Cardiac muscle cell (in vitro differentiated cells and primary cell): ENCODE measurements at places on chromosomes 1 and 21.

- H3K4me1 ChIP-seq, result no peaks in the 10 kb centered on the region
- H3K36me3 ChIP-seq, result no peaks in the 10 kb centered on the region
- DNase-seq, result no peak
- no peak overlapping the region for H3K4me3 ChIP-seq
- H3K27me3 ChIP-seq, result no peaks in the 10 kb centered on the region
These were observed 1757.9 kb downstream of the BRINP3 start for GRCh38 chr1:188719735-188720134.

DNA sequence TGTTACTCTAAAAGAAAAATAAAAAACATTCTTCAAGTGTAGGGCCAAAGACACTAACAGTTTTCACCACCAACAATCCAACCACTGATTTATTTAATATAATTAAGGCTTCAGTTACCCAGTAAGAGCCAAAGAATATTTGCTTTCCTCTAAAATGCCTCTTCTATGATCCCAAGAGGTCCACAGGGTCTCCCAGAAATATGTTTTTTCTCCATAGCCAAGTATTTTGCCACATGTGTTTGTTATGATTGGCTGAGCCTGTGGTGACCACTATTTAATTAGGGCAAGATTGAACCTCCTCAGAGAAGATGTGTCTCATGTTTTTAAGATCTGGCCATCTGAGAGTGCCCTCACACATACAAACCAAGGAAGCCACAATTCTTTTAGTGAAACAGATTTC lies 135.9 kb downstream of the TPR start:
- no peak overlapping the region for H3K4me3 ChIP-seq
- H3K27me3 ChIP-seq, result no peaks in the 10 kb centered on the region
- H3K4me1 ChIP-seq, result no peaks in the 10 kb centered on the region
- H3K27ac ChIP-seq, result no peak overlapping the region
- no peaks in the 10 kb centered on the region for H3K36me3 ChIP-seq

GRCh38 chr1:93180723-93181613 lies at the start of gene CCDC18:
Gene CCDC18 (plus strand): TSS chr1:93180724. CDS start chr1:93183362, 2,638 bp downstream.
- peak within 1 kb of the TSS; percentile 89 for H3K27ac ChIP-seq
- DNase-seq, result no peak
- peaks cover 14% of the 10 kb centered on the region for H3K4me1 ChIP-seq
- no peaks in the 10 kb centered on the region for H3K36me3 ChIP-seq
- peak within 1 kb of the TSS; percentile 64 for H3K4me3 ChIP-seq

DNA sequence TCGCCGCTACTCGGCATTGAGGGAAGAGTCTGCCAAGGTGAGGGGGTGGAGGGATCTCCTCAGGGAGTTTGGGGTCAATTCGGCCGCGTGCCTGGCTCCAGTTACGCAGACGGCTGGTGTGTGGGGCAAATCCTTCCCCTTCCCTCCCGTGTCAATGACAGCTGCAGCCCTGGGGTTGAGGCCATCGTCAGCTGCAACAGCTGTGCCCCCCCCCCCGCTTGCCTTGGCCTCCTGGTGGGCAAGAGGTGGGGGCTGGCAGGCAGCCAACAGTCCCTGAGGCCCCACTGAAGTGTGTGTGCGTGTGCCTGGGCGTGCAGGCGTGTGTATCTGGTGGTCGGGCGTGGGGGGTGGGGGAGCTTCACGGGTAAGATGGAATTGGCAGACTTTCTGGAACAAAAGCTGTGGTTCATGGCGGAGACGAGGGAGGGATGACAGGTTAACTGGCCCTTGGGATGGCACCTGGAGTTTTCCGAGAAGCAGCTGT lies 25.6 kb downstream of the PPFIA4 start:
- no peaks in the 10 kb centered on the region for H3K27me3 ChIP-seq
- peaks cover 61% of the 10 kb centered on the region for H3K36me3 ChIP-seq
- no peak for DNase-seq
- peak overlapping the region; percentile 22 for H3K27ac ChIP-seq
- peaks cover 7% of the 10 kb centered on the region for H3K4me1 ChIP-seq

- no peaks in the 10 kb centered on the region for H3K4me1 ChIP-seq
- no peaks in the 10 kb centered on the region for H3K36me3 ChIP-seq
- no peak overlapping the region for H3K27ac ChIP-seq
- H3K27me3 ChIP-seq, result peaks cover 65% of the 10 kb centered on the region
- peak; percentile 10 for DNase-seq
These were observed 660 bp downstream of the PGBD5 start for GRCh38 chr1:230425252-230426091.

DNA sequence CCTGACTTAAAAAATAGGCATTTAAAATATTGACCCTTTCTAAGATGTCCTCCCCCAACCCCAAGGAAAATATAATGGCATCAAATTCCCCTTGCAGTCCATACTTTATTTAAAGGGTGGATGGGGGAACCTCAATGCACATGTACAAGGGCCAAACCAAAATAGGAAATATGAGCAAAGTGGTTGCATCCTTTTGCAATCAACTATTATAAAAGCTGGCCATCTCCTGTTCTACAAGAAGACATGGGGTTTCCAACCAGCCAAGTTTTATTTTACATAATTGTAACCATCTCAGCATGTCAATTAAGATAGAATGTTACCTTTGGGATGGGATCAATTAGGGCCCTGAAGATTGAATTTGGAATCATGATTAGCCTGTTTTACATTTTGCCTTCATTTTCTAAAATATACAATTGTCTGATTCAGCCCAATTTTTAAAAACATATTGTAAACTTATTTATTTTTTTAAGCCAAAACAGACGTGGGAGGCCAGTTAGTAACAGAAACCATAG lies 146.7 kb upstream of the NFIA start:
- no peaks in the 10 kb centered on the region for H3K36me3 ChIP-seq
- no peaks in the 10 kb centered on the region for H3K4me1 ChIP-seq
- DNase-seq, result no peak
- no peak overlapping the region for H3K27ac ChIP-seq
- no peak overlapping the region for H3K4me3 ChIP-seq

- peak; percentile 24 for DNase-seq
- no peaks in the 10 kb centered on the region for H3K36me3 ChIP-seq
- H3K4me1 ChIP-seq, result peaks cover 21% of the 10 kb centered on the region
- no peaks in the 10 kb centered on the region for H3K27me3 ChIP-seq
- H3K27ac ChIP-seq, result no peak overlapping the region
These were observed 53.6 kb downstream of the PEX14 start for GRCh38 chr1:10528066-10529014.

GRCh38 chr1:39758556-39759435 lies 12.4 kb downstream of the OXCT2 start:
- no peaks in the 10 kb centered on the region for H3K27me3 ChIP-seq
- H3K27ac ChIP-seq, result no peak overlapping the region
- DNase-seq, result no peak

DNA sequence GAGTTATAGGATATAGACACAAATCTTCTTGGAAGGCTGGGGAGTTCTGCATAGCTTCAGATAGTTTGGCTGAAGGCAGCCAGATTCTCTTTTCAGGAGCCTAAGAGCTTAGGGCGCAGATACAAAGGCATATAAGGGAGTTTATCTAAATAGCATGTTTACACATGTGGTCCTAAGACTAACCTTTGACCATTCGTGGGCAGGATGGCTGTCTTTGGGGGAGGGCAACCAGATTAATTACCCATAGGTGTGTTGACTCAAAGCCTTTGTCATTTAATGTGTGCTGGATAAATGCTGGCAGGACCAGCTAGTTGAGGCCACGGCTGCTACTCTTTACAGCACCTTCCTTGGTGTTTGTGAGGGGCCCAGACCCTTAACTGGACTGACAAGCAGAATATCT lies 71.8 kb downstream of the IER5 start:
- no peaks in the 10 kb centered on the region for H3K27me3 ChIP-seq
- H3K4me1 ChIP-seq, result no peaks in the 10 kb centered on the region
- no peak overlapping the region for H3K4me3 ChIP-seq
- H3K36me3 ChIP-seq, result no peaks in the 10 kb centered on the region
- DNase-seq, result no peak
- no peak overlapping the region for H3K27ac ChIP-seq

DNA sequence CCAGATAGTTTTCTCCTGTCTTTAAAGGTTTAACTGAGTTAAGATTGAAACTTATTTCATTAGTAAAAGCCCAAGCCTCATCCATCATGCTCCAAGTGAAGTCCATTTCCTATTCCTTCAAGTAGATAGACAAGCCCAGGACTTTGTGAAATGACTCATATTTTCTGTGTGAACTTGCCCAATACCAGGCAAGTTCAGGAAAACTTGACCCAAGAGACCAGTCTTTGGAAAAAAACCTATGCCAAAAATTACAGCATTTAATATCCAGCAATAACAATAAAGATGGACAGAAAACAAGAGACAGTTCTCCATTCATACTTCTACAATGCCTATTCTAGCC lies 405 bp upstream of the RAB29 start:
- H3K27ac ChIP-seq, result no peak overlapping the region
- no peaks in the 10 kb centered on the region for H3K36me3 ChIP-seq
- peak; percentile 87 for DNase-seq
- no peaks in the 10 kb centered on the region for H3K4me1 ChIP-seq
- no peak overlapping the region for H3K4me3 ChIP-seq
- peaks cover 31% of the 10 kb centered on the region for H3K27me3 ChIP-seq

DNA sequence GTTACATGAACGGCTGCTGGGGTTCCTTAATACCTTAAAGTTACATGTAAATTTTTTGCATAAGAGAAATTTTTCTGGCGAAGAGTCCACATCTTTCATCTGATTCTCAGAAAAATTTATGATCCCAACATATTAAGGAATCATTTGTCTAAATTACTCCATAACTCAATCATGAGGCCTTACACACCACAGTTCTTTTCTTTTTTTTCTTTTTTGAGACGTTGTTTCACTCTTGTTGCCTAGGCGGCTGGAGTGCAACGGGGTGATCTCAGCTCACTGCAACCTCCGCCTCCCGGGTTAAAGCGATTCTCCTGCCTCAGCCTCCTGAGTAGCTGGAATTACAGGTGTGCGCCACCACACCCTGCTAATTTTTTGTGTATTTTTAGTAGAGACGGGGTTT lies 2.1 kb upstream of the S100A11 start:
- no peaks in the 10 kb centered on the region for H3K36me3 ChIP-seq
- peaks cover 17% of the 10 kb centered on the region for H3K27me3 ChIP-seq
- peaks cover 10% of the 10 kb centered on the region for H3K4me1 ChIP-seq
- DNase-seq, result no peak
- H3K27ac ChIP-seq, result no peak overlapping the region
- H3K4me3 ChIP-seq, result no peak overlapping the region

DNA sequence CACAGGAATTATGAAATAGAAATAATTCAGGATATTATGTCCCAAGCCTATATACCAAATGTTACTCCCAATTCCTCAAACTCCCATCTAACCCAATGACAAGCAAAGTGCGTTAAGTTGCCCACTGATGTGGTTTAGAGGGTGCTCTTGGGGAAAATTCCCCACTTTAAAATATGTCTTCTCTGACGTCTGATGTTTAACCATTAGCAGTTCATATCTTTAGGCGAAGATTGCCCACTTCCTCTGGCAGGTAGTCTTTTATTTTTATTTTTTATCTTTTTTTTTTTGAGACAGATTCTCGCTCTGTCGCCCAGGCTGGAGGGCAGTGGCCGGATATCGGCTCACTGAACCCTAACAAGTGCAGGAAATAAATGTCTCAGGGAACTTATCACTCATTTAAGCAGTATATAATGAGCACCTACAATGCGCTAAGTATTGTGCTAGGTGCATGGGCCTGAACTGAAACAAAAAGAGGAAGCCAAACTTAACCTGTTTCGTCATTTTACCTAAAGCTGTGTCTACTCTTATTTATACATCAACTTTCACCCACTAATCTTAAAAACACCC lies 1.3 kb upstream of the LYST start:
- no peaks in the 10 kb centered on the region for H3K4me1 ChIP-seq
- no peak overlapping the region for H3K4me3 ChIP-seq
- peaks cover 12% of the 10 kb centered on the region for H3K27me3 ChIP-seq
- DNase-seq, result no peak
- no peaks in the 10 kb centered on the region for H3K36me3 ChIP-seq

- H3K4me1 ChIP-seq, result no peaks in the 10 kb centered on the region
- no peaks in the 10 kb centered on the region for H3K36me3 ChIP-seq
- no peaks in the 10 kb centered on the region for H3K27me3 ChIP-seq
- H3K4me3 ChIP-seq, result no peak overlapping the region
These were observed 43.2 kb upstream of the PLA2G4A start for GRCh38 chr1:186785503-186785902.

DNA sequence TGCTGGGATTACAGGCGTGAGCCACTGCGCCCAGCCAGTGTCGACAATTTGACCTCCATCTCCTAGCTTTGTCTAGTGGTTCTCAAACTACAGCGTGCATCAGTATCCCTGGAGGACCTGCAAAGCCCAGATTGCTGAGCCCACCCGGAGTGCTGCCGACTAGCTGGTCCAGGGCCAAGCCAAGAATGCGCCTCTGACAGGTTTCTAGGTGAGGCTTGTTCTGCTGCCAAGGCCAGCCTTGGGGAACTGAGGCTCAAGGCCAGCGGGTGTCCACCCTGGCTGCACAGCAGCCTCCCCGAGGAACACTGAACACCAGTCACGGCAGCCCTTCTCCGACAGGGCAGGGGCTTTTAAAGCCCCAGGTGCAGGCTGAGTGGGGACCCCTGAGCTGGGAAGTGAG lies 9.8 kb upstream of the PTTG1IP start:
- no peaks in the 10 kb centered on the region for H3K36me3 ChIP-seq
- no peak for DNase-seq
- no peaks in the 10 kb centered on the region for H3K4me1 ChIP-seq
- H3K27ac ChIP-seq, result no peak overlapping the region
- peaks cover 5% of the 10 kb centered on the region for H3K27me3 ChIP-seq

GRCh38 chr1:236741753-236742152 lies 53.3 kb upstream of the MTR start:
- no peaks in the 10 kb centered on the region for H3K27me3 ChIP-seq
- H3K36me3 ChIP-seq, result peaks cover 92% of the 10 kb centered on the region
- no peak overlapping the region for H3K4me3 ChIP-seq
- DNase-seq, result no peak

GRCh38 chr21:29893687-29894086 lies 46.1 kb downstream of the GRIK1 start:
- H3K4me1 ChIP-seq, result no peaks in the 10 kb centered on the region
- no peak overlapping the region for H3K4me3 ChIP-seq
- no peak overlapping the region for H3K27ac ChIP-seq
- no peaks in the 10 kb centered on the region for H3K36me3 ChIP-seq
- no peak for DNase-seq
- H3K27me3 ChIP-seq, result no peaks in the 10 kb centered on the region

DNA sequence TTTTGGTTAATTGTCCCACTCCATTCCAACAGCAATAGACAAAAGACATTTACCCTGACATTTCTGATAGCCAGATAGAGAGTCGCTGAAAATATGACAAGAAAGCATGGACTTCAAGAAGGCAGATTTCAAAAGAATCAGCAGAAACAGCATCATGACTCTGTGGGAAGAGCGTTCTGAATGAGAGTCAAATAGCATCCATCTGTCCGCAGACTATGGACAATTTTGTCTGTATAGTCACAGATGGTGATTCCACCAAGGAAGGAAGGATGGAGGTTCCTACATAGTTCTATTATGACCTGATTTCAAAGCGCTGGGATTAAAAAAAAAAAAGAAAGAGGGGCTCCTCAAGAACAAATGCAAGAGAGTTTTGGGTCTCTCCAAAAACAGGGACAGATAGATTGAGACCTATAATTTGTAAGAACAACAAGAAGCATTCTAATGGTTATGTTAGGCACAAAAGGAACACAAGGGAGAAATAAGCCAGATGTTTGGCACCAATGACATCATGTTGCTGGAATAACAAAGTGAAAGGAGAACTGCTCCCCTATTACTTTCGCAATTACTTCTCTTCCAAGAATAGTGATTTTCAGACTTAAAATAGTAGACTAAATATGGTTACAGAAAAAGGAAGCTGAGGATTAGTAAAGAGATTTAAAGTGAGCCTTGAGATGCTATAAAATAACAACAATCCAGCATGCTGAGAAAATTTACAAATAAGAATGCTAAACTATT lies 28.5 kb downstream of the NIBAN1 start:
- H3K27me3 ChIP-seq, result no peaks in the 10 kb centered on the region
- peak; percentile 75 for DNase-seq
- H3K4me1 ChIP-seq, result no peaks in the 10 kb centered on the region
- no peak overlapping the region for H3K4me3 ChIP-seq
- no peaks in the 10 kb centered on the region for H3K36me3 ChIP-seq
